GM23248 (cell line): ENCODE measurements at places on chromosomes 1 and 21. TPM values are rescaled to one million over a fixed set of nuclear protein-coding genes. Genes with fewer than 3 reads are reported as not detected.
A peak's percentile ranks its signal among the peaks of the same experiment; 100 is the strongest.

The LRP8 gene
- polyA plus RNA-seq, result 1.3 TPM in 2 replicates

The MRAP gene
- polyA plus RNA-seq, result not detected in 2 replicates

The FCRL6 gene
- polyA plus RNA-seq, result not detected in 2 replicates

The RIPK4 gene
- 0.43 and 0.46 TPM in 2 replicates for polyA plus RNA-seq

The SYPL2 gene
- polyA plus RNA-seq, result 0.38 and 0.60 TPM in 2 replicates

DNA sequence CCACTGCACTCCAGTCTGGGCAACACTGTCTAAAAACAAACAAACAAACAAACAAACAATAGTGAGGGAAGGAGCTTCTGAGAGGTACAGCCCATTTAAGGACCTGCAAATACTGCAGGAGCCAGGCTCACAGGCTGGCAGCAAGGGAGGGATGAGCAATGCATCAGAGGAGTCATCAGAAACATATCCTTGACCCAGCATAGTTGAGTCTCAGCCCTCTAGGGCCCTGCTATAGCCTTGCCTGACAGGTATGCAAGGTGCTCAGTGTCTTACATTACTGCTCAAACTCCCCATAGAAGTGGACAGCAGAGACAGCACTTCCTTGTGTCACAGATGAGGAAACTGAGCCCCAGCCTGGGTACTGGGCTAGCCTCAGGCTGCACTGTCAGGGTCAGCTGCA is 7.3 kb upstream of the TTC4 start:
- DNase-seq, result peak; percentile 8

- peak; percentile 54 for DNase-seq
Observed at GRCh38 chr1:223393275-223394214, at the start of gene CCDC185. CCDC185 (plus strand) TSS chr1:223393415; CDS start chr1:223393476, 61 bp downstream.

DNA sequence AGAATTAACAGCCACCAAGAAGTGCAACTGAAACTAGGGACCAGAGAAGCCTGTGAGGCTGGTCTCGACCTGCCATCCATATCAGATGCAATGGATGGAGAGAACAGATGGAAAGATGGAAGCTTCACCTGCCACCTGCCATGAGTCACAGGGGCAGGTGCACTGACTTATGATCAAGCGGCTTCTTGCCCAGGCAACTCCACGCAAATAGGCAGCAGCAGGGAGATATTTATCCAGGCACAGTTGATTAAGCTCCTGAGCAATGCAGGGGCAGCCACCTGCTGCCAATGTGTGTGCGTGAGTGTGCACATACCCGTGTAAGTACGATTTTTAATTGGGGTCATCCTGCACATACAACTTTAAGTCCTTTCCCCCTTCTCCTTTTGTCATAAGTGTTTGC is 174.2 kb downstream of the PTPRU start:
- no peak for DNase-seq

- DNase-seq, result no peak
Observed at GRCh38 chr1:181541458-181541857, 58.1 kb downstream of the CACNA1E start.

DNA sequence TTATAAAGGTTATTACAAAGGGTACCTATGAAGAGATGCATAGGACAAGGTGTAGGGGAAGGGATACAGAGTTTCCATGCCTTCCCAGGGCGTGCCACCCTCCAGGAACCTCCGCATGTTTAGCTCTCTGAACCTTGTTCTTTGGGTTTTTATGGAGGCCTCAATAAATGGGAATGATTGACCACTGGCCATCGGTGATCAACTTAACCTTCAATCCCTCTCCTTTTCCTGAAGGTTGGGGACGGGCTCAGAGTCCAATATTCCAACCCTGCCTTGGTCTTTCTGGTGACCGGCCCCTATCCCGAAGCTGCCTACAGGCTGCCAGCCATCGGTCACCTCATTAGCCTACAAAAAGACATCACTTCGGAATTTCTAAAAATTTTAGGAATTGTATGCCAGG is 11.7 kb downstream of the CD244 start:
- no peak for DNase-seq

GRCh38 chr1:246681900-246682895 is 42.0 kb upstream of the SCCPDH start:
- no peak for DNase-seq

- DNase-seq, result no peak
Observed at GRCh38 chr1:9417695-9418094, 121.6 kb upstream of the SLC25A33 start.

GRCh38 chr1:243253211-243253925 is 1.7 kb downstream of the CEP170 start:
- peak; percentile 59 for DNase-seq

- DNase-seq, result peak; percentile 50
Observed at GRCh38 chr1:64497088-64497883, 27.4 kb downstream of the CACHD1 start.
